ENCODE measurements at places on chromosomes 1 and 21.

DNA sequence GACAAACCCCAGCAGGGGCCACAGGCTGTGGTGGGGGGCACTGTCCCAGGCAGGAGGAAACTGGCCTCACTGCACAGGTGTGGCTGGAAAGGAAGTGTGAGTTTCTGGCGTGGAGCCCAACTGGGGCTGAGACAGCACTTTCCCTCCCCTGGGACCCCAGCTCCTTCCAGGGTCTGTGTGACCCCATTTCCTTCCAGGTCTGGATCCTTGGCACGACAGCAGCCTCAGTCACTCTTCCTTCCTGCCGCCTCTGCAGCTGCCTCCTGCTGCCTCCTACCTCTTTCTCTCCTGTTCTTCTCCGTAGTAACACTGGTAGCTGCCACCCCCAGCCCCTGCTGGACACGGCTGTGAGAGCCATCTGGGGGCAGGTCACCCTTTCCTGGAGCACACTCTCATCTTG, 88.0 kb downstream of the SIK1 start:
- H3K36me3 ChIP-seq, result peaks cover 6% of the 10 kb centered on the region
- no peak overlapping the region for H3K4me3 ChIP-seq
- DNase-seq, result no peak
- peaks cover 5% of the 10 kb centered on the region for H3K27me3 ChIP-seq
- peak overlapping the region; percentile 35 for H3K27ac ChIP-seq

- H3K4me1 ChIP-seq, result peaks cover 24% of the 10 kb centered on the region
- no peak overlapping the region for H3K27ac ChIP-seq
- no peaks in the 10 kb centered on the region for H3K36me3 ChIP-seq
- no peaks in the 10 kb centered on the region for H3K27me3 ChIP-seq
- H3K4me3 ChIP-seq, result no peak overlapping the region
Observed at GRCh38 chr1:24708938-24709337, 36.3 kb upstream of the CLIC4 start.

DNA sequence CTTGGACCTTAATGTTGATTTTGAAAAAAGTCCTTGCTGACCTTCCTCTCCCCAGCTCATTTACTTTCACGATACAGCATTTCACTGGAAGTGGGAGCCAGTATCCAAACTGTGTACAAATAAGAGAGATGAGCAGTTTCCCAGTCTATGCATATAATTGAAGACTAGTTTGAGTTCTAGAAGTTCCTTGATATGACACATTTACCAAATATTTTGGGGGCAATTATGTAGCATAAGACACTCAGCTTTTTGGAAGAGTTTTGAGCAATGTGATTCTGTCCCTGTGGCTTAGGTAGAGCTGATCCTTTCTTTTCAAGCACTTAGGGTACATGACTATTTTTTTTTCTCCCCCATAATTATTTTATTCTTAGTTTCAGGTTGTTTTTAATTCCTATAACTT, 26.4 kb downstream of the GIPC2 start:
- DNase-seq, result no peak
- H3K4me1 ChIP-seq, result no peaks in the 10 kb centered on the region
- peaks cover 8% of the 10 kb centered on the region for H3K27me3 ChIP-seq
- no peaks in the 10 kb centered on the region for H3K36me3 ChIP-seq

GRCh38 chr1:108597041-108597440, 37.1 kb downstream of the EEIG2 start:
- peaks cover 28% of the 10 kb centered on the region for H3K4me1 ChIP-seq
- no peaks in the 10 kb centered on the region for H3K36me3 ChIP-seq
- H3K27ac ChIP-seq, result peak overlapping the region; percentile 36
- H3K4me3 ChIP-seq, result no peak overlapping the region
- DNase-seq, result no peak

DNA sequence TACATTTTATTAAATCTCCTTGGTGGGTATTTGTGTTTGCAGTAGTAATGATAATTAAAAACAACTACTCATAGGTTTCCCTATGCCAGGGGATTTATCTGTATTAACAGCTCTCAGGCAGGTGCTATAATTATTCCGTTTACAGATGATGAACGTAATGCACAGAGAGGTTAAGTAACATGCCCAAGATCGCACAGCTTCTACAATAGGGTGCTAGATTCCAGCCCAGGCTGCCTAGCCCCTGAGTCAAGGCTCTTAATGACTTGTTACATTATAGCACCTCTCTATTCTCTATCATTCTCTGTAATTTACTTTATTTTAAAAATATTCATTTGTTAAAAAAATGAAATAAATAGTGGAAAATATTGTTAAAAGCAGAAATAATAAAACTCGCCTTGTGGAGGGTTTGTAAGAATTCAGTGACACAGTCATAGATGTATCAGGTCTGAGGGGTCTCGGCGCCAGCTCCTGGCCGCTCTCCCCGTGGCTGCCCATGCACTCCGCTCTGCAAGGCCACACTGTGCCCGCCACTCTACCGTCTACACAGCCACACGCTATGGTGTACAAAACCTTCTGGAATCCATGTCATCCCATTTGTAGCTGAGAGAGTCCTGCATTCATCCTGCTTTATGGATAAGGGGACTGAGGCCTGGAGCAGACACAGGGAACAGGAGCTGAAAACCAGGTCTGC, 562.2 kb downstream of the MATN1 start:
- H3K4me3 ChIP-seq, result no peak overlapping the region
- H3K27ac ChIP-seq, result no peak overlapping the region
- H3K4me1 ChIP-seq, result no peaks in the 10 kb centered on the region
- no peaks in the 10 kb centered on the region for H3K36me3 ChIP-seq
- no peak for DNase-seq
- H3K27me3 ChIP-seq, result peaks cover 17% of the 10 kb centered on the region

- no peak for DNase-seq
- H3K27ac ChIP-seq, result peak overlapping the region; percentile 76
- peaks cover 44% of the 10 kb centered on the region for H3K4me1 ChIP-seq
- H3K27me3 ChIP-seq, result no peaks in the 10 kb centered on the region
- H3K4me3 ChIP-seq, result no peak overlapping the region
Observed at GRCh38 chr1:212315907-212316306, 30.7 kb downstream of the PPP2R5A start.

GRCh38 chr1:205666372-205667166, 13.7 kb downstream of the SLC45A3 start:
- no peaks in the 10 kb centered on the region for H3K36me3 ChIP-seq
- no peak overlapping the region for H3K4me3 ChIP-seq
- H3K4me1 ChIP-seq, result peaks cover 3% of the 10 kb centered on the region
- peaks cover 5% of the 10 kb centered on the region for H3K27me3 ChIP-seq
- no peak overlapping the region for H3K27ac ChIP-seq
- DNase-seq, result no peak

Data from natural killer cell treated with Interleukin-12 subunit alpha and Interleukin-12 subunit beta and Interleukin-15 and Interleukin-18, amount 100 ng/mL, for 72 hours (primary cell).